ENCODE measurements at places on chromosomes 11 and 22.

- DNase-seq = no peak
Observed at GRCh38 chr22:27128461-27129085, 471.2 kb downstream of the MIAT start.

DNA sequence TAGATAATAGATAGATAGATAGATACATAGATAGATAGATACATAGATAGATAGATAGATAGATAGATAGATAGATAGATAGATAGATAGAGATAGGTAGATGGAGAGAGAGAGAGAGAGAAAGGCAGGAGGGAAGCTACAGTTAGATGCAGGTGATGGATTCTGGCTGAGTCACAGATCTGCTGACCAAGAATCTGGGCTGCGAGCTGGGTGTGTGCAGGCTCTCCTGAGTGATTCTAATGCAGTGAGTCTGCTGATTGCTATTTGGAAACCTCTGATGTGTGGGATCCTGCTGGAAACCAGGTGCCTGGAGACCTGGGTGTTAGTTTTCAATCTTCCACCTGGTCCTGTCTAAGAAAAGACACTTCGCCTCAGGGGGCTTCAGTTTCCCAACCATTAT lies 1441.8 kb downstream of the TBC1D22A start:
- DNase-seq = no peak

- DNase-seq = no peak
Observed at GRCh38 chr22:28955817-28956216, 72.4 kb downstream of the ZNRF3 start.

GRCh38 chr22:41949297-41949965 lies 2.5 kb upstream of the CENPM start:
- DNase-seq = no peak

DNA sequence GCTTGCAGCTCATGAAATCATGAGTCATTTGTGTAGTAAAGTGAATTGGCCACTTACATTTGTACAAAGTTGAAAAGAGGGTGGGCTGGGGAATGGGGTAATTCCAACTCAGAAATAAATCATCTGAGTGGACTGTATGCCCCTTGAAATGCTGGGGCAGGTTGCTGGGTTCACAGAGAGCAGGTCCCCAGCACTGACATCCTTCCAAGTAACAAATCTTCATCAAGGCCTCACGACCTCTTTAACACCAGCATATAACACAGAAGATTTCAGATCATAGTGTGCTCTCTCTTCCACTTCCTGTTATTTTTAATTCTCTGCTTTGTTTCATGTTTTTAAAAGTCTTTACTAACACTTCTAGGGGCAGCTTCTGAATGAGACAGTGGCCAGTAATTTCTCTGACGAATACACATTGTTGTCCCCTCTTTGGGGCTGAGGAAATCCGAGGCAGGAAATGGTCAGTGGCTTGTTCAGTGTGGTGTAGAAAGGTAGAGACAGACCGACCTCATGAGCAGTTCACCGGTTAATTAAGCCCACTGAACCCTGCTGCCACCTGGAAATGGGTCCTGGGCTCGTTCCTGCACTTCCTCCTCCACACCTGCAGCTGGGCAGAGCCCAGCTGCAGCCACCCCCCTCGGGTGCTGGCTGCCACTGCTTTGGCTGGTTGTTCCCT lies 127.7 kb downstream of the MAML2 start:
- no peak for DNase-seq

- DNase-seq = no peak
Observed at GRCh38 chr11:110929129-110929528, 216.9 kb upstream of the ARHGAP20 start.

GRCh38 chr11:68677432-68677831 lies 6.9 kb upstream of the GAL start:
- peak; percentile 85 for DNase-seq
